Thoracic aorta (tissue), 2 donors: ENCODE measurements at places on chromosomes 3 and 15. TPM values are rescaled to one million over a fixed set of nuclear protein-coding genes. Genes with fewer than 3 reads are reported as not detected.

DNA sequence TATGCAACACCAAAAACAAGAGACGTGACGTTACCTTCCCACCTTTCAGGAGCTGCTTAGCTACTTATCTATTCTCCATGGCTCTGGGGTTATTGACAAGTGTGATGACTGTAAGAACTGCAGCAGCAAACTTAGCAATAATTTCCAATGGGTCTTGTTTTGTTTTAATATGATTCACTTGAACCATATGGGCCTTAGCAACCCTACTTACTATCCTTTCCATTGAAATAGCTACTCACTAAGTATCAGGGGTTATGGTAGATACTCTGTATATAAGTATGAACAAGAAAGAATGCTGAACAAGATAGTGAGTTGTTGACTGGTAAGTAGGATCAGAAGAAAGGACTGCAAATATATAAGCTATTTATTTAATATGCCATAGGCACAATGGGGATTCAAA, 69.3 kb upstream of the BBX start:
- no peak for DNase-seq

DNA sequence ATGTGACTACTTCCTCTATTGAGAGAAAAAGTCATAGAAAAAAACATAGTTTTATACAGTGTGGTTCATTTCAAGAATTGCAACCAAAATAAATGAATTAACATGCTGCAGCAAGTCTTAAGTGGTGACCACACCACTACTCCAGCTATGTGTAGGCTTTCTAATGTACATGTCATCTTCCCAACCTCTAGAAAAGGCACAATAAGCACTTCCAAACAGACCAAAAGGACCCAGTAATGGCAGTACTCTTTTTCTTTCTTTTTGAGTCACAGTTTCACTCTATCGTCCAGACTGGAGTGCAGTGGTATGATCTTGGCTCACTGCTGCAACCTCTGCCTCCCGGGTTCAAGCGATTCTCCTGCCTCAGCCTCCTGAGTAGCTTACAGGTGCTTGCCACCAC, 219.3 kb upstream of the KBTBD8 start:
- no peak for DNase-seq

- no peak for DNase-seq
These were observed 76.0 kb upstream of the GSK3B start for GRCh38 chr3:120170223-120170622.

The PPP1R14D gene
- not detected for total RNA-seq

The SOX14 gene
- total RNA-seq: not detected

- DNase-seq: no peak
These were observed 35.2 kb downstream of the HMCES start for GRCh38 chr3:129313665-129314385.

- DNase-seq: no peak
These were observed 25.2 kb upstream of the SLC6A6 start for GRCh38 chr3:14377044-14377837.

- no peak for DNase-seq
These were observed 127.2 kb upstream of the DPH6 start for GRCh38 chr15:35673093-35673684.

GRCh38 chr15:60827492-60827891, 348.6 kb upstream of the ICE2 start:
- DNase-seq: no peak

DNA sequence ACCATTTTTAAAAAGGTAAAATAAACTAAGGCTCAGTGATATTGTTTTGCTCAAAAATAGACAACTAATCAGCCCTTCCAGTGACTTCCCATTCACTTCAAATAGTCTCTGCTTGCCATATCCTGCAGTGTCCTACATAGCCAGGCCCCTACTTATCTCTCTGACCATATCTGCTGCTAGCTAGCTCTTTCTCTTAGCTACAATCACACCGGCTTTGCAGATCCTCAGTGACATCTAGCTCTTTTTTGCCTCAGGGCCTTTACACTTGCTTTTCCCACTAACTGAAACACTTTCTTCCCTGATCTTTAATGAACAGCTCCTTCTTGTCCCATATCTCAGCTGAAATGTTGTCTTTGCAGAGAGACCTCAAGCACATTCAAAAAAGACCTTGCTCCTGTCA, 161.3 kb downstream of the IL5RA start:
- DNase-seq: no peak

DNA sequence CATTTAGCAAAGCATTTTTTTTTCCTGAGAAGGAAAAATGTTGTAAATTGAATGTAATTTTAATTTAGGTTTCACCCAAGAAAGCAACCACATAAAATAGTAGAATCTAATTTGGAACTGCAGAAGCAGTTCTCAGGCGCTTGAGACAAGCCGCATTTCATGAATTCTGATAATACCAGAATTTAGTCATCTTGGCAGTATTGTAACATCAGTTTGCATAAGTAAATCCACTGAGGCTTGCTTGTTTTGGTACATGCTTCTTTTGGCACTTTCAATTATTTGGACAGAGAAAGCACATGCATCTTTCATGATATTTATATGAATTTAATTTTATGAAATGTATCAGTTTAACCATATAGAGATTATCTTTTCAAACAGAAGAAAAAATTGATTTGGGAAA, 389.7 kb upstream of the ROBO1 start:
- DNase-seq: no peak

The GUCA1C gene
- not detected for total RNA-seq

DNA sequence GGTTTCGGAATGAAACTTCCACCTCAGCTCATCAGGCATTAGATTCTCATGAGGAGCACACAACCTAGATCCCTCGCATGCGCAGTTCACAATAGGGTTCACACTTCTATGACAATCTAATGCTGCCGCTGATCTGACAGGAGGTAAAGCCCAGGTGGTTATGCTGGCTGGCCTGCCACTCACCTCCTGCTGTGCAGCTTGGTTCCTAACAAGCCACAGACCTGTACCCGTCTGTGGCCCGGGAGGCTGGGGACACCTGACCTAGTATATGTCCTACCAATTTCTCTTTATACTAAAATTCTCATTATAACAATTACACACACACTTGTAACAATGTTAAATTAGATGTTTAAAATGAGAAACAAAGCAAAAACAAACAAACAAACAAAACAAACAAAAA, 172.2 kb downstream of the SLC9A9 start:
- no peak for DNase-seq

DNA sequence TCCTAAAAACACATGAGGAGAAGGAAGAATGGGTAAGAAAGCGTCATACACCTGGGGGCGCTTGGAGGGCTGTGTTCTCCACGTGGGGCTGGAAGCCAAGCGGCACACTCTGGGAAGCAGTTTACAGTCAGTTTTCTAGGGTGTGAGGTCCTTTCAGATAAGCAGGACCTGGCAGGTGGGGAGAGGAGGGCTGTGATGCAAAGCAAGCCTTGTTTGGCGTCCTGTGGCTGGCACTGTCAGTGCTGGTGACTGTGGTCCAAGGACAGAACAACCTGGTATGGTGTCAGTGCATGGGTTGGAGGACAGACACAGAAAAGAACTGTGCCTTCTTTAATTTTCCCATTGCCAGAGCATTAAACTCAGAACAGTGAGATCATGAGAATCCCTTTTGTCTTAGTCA, 260.7 kb upstream of the NR2E3 start:
- DNase-seq: no peak

GRCh38 chr3:109927161-109927560, 589.8 kb upstream of the DPPA4 start:
- DNase-seq: no peak

The IL17RC gene
- total RNA-seq: 52.2 TPM

GRCh38 chr3:173003471-173003870, 137.6 kb downstream of the SPATA16 start:
- DNase-seq: no peak

DNA sequence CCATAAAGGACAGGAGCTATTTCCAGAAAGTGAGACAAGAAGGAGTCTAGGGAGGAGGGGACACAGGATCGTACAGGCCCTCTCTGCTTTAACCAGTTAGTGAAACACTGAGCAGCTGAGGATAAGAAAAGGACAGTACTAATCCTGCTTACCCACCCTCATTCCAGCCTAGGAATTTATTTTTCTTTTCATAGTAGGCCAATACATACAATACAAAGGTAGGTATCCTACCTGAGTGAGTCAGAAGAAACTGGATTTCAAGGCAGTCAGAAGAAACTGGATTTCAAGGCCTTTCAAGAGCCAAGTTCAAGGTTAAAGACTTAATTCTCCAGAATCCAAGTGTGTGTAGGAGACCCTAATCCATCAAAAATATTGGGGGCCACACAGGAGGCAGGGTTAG, 65.3 kb downstream of the EOMES start:
- no peak for DNase-seq

GRCh38 chr15:101724675-101725005, 367 bp upstream of the TARS3 start:
- DNase-seq: no peak

The GOLGA6B gene
- total RNA-seq: not detected

The CFAP20DC gene
- total RNA-seq: not detected

DNA sequence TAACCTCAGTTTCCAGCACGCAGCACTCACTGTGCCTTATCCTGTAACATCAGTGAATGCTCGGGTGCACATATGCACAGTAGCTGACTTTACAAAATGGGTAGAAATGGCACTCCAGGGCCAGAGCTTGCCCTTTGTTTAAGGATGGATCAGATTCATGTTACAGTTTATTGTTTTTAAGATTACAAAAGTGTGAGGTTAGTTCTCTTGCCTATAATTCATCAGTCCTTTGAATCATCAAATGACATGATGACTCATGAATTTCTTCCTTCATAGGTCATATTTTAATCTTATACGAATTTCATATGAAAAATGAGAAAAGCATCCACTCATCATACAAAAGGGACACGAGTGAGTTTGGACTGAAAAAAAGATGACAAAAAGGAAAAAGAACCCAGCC, 545.3 kb downstream of the GBE1 start:
- no peak for DNase-seq

The VPS8 gene
- 78.0 TPM for total RNA-seq

The WDR72 gene
- total RNA-seq: not detected

GRCh38 chr15:80804970-80805495, 25.9 kb downstream of the CEMIP start:
- DNase-seq: no peak

DNA sequence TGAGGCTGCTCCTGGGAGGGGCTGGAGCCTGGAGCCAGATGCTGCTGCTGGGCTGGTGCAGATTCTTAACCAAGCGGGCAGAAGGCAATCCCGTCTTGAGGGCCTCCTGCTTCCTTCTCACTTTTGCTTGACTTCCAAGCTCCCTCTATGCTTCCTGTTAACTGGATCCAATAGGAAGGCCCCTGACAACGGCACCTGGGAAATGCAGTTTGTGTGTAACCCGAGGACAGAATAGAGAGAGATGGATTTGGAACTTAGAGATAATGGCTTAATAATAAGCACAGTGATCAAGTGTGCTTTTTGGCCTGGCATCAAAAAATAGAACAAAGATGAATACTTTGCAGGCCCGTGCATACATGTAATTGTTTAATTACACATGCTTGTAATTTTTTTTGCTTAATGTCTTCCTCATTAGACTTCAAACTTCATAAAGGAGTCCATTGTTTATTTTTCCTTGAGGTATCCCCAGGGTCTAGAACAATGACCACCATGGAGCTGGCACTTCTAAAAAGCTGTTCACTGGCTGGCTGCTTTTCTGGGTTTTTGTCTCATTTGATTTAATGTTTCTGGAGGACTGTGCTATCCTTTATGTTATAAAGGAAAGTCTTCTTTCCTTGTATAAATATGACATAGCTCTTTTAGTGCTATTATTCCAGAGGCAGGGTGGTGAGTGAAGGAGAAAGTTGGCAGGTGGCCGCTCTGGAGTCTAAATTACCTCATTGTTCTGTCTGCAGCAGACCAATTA, 63.3 kb upstream of the MITF start:
- no peak for DNase-seq

DNA sequence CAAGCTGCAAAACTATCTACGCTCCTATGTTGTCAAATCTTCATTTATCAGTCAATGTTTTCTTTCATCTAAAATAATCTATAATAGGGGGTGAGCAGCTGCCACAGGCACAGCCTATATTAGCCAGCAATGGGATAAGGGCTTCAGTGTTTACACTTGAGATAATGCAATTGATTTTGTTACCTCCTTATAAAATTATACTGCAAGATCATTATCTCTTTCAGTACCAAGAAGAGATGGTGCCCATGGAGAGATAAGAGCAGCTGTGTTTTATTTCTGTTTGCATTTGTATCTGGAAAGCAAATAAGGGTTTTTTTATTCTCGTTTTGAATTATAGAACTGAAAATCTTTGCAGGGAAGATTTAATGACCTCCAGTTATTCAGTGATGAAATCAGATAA, 68.9 kb downstream of the PLD1 start:
- DNase-seq: no peak

GRCh38 chr3:161403251-161403650, 31.9 kb upstream of the SPTSSB start:
- DNase-seq: no peak

DNA sequence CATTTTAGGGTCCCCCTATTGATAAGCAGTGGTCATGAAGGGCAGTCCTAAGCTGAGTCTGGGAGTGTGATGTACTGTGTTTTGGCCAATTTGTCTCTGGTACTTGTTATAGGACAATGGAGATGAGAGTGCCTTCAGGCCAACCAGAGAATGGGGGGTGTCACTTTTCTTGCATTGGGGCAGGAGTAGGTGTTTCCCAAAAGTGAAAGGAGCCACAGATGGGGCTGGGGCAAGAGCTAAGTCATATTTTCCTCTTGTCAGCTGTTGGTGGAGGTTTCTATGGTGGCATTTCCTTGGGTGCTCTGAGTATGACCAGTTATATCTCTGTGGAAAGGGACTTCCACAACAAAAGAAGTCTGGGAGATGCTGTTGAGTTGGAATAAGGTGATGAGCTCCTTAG, 24.7 kb upstream of the BSN start:
- DNase-seq: no peak

GRCh38 chr3:32495609-32496008, 7.0 kb downstream of the CMTM6 start:
- DNase-seq: no peak

GRCh38 chr3:88509582-88509981, 359.8 kb downstream of the C3orf38 start:
- DNase-seq: no peak

GRCh38 chr15:80800067-80800466, 20.9 kb downstream of the CEMIP start:
- DNase-seq: no peak

The RHOV gene
- total RNA-seq: not detected

The CHST14 gene
- total RNA-seq: 16.4 TPM

The MUC13 gene
- not detected for total RNA-seq

DNA sequence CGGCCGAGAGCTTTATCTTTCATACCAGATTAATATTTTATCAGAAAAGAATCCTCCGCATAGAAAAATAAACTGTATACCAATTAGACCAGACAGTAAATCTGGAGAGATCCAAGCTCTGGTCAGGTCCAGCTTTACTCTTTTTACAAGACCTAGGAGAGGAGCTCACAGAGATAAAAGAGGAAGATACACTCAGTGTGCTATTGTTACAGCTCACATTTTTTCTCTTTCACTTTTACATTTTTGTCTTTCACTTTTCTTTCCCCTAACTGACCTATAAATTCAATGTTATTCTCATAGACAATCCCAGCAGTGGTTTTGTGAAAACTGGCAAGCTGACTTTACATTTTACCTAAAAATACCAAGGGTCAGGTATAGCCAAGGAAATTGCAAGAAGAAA, 55.8 kb downstream of the GUCA1C start:
- no peak for DNase-seq

GRCh38 chr3:152522036-152522435, 253.3 kb downstream of the MBNL1 start:
- DNase-seq: no peak
